Effector memory CD4-positive, alpha-beta T cell (primary cell): ENCODE measurements at places on chromosomes 13 and 19.
A peak's percentile ranks its signal among the peaks of the same experiment; 100 is the strongest.

- H3K36me3 ChIP-seq: peaks cover 48% of the 10 kb centered on the region
- no peaks in the 10 kb centered on the region for H3K27me3 ChIP-seq
- H3K4me1 ChIP-seq: peaks cover 6% of the 10 kb centered on the region
- DNase-seq: no peak
- H3K27ac ChIP-seq: no peak overlapping the region
Measured at GRCh38 chr19:10317045-10317856, 1.4 kb upstream of the FDX2 start.

DNA sequence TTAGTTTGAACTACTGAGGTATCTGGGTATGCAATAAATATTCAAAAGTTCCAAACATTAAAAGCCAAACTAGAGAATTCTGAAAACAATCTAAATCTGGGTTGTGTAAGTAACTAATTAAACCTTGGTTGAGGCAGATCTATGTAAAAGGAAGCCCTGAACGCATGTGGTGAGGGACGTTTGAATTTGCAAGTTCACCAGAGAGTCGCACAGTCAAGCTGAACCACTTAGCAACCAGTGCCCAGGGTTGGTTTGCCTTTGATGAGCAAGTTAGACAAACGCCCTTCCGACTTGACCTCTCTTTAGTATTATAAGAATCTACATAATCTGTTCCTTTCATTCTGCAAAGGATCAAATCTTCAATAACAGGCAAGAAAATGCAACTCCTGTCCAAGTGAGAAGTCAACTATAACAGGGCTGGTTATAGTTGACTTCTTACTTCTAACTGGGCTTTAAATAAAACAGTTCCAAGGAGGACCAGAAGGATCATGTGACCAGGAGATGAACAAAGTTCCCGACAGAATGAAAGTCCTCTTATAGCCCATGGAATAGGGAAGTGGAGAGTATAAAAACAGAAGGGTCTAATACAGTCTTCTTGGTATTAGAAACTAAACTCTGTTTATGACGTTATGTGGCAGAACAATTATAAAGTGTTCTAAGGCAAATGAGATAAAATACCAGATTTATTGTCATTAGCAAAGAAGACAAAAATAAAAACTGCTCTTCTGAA, 40.6 kb downstream of the PHF11 start:
- H3K27me3 ChIP-seq: no peaks in the 10 kb centered on the region
- DNase-seq: no peak
- no peak overlapping the region for H3K27ac ChIP-seq
- no peaks in the 10 kb centered on the region for H3K36me3 ChIP-seq

GRCh38 chr19:56476651-56477428, at the start of gene ZNF667:
TSS of gene ZNF667 (minus strand) at chr19:56477345. CDS start at chr19:56462370, 14,975 bp downstream.
- no peaks in the 10 kb centered on the region for H3K36me3 ChIP-seq
- H3K27me3 ChIP-seq: no peaks in the 10 kb centered on the region
- H3K4me1 ChIP-seq: peaks cover 3% of the 10 kb centered on the region
- peak within 1 kb of the TSS; percentile 20 for H3K4me3 ChIP-seq
- DNase-seq: no peak

DNA sequence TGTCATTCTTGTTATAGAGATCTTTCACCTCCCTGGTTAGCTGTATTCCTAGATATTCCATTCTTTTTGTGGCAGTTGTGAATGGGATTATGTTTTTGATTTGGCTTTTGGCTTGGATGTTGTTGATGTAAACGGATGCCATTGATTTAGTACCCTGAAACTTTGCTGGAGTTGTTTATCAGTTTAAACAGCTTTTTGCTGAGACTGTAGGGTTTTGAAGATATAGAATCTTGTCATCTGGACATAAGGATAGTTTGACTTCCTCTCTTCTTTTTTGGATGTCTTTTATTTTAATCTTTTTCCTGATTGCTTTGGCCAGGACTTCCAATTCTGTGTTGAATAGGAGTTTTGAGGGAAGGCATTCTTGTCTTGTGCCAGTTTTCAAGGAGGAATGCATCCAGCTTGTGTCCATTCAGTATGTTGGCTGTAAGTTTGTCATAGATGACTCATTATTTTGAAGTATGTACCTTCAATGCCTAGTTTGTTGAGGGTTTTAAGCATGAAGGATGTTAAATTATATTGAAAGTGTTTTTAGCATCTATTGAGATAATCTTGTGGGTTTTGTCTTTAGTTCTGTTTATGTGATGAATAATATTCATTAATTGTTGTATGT, 16.8 kb downstream of the ZNF431 start:
- no peak overlapping the region for H3K27ac ChIP-seq
- no peaks in the 10 kb centered on the region for H3K4me1 ChIP-seq
- H3K4me3 ChIP-seq: no peak overlapping the region
- H3K27me3 ChIP-seq: no peaks in the 10 kb centered on the region
- no peak for DNase-seq

DNA sequence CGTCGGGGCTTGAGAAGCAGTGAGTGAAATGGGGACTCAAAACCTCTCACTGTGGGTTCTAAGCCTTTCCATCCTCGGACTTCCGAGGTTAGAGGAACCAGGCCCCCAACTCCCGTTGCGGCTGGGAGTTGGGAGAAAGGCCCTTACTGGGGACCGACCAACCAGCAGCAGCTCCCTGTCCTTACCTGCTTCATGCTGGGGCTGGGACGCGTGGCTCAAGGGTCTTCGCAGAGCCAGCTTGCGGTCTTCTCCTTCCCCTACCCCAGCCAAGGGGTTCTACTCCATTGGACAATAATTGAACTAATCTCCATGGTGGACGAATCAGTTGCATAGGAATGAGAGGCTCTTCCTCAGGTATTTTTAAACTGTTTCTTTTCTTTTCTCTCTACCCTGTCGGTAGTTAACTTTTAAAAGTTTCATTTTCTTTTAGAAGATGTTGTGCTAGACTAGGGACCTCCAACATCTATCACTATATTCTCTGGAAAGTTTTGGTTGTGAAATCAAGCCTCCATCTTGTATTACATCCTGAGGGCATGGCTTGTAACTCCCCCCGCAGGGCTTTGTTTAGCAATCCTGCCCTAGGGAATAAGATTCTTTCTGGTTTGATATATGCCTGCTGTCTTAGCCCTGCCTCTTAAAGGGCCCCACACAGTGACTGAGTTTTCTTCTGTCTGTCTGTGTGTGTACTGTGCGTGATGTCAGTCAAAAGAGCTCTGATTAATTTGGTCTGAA, 1027.1 kb upstream of the PCDH9 start:
- no peaks in the 10 kb centered on the region for H3K27me3 ChIP-seq
- DNase-seq: no peak
- H3K36me3 ChIP-seq: no peaks in the 10 kb centered on the region

- no peaks in the 10 kb centered on the region for H3K27me3 ChIP-seq
- H3K36me3 ChIP-seq: no peaks in the 10 kb centered on the region
- no peaks in the 10 kb centered on the region for H3K4me1 ChIP-seq
- H3K4me3 ChIP-seq: no peak overlapping the region
Measured at GRCh38 chr13:75050419-75051046, 431.4 kb downstream of the TBC1D4 start.

GRCh38 chr13:113627136-113627535, 30.9 kb downstream of the ATP4B start:
- no peaks in the 10 kb centered on the region for H3K4me1 ChIP-seq
- H3K27me3 ChIP-seq: no peaks in the 10 kb centered on the region
- H3K4me3 ChIP-seq: no peak overlapping the region
- DNase-seq: no peak

GRCh38 chr19:19371059-19371458, 34.4 kb upstream of the GATAD2A start:
- H3K4me1 ChIP-seq: peaks cover 9% of the 10 kb centered on the region
- no peaks in the 10 kb centered on the region for H3K27me3 ChIP-seq
- DNase-seq: no peak

DNA sequence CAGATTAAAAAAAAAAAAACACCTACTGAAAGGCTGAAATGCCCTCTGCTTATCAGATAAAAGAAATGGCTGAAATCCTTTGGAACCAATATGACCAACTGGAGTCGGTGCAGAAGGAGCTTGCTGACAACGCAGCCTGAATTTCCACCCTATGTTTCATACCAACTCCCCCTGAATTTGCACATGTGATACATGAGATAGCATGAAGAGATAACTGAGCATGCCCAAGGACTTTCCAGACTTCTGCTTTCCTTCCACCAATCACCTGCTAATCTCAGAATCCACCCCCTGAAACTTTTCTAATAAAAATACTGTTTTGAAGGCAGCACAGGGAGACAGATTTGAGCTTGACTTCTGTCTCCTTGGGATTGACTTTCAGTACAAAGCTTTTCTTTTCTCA, 32.2 kb upstream of the WDFY2 start:
- no peaks in the 10 kb centered on the region for H3K36me3 ChIP-seq
- DNase-seq: no peak
- H3K4me1 ChIP-seq: no peaks in the 10 kb centered on the region
- no peak overlapping the region for H3K27ac ChIP-seq

DNA sequence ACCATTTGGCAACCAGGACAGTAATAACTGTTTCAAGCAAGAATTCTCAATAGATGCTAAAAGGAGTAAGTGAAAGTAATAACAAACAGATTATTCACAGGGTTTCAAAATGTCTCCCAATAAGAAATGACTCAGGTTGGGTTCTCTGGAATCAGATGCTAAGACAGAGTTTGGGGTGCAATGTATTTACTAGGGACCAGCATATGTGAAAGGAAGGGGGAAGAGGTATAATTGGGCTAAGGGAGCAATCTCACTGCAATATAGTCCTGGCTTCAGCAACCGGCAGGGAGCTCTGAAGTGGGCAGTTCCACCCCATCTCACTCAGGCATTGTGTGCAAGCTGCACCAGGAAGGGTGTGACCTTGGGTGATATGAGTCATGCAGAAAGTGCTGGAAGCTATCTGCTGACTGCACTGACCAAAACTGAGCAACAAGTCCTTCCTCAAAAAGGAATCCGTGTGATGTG, 23.4 kb downstream of the ZDHHC20 start:
- H3K27me3 ChIP-seq: no peaks in the 10 kb centered on the region
- no peak overlapping the region for H3K4me3 ChIP-seq
- no peak overlapping the region for H3K27ac ChIP-seq
- peak; percentile 5 for DNase-seq
- no peaks in the 10 kb centered on the region for H3K36me3 ChIP-seq

GRCh38 chr13:56886398-56886797, 254.3 kb upstream of the PRR20A start:
- no peak overlapping the region for H3K4me3 ChIP-seq
- H3K36me3 ChIP-seq: no peaks in the 10 kb centered on the region
- no peaks in the 10 kb centered on the region for H3K27me3 ChIP-seq
- DNase-seq: no peak

- no peaks in the 10 kb centered on the region for H3K4me1 ChIP-seq
- no peak overlapping the region for H3K27ac ChIP-seq
- no peak for DNase-seq
- H3K27me3 ChIP-seq: no peaks in the 10 kb centered on the region
- H3K4me3 ChIP-seq: no peak overlapping the region
Measured at GRCh38 chr13:33637978-33638743, 179.8 kb upstream of the RFC3 start.

DNA sequence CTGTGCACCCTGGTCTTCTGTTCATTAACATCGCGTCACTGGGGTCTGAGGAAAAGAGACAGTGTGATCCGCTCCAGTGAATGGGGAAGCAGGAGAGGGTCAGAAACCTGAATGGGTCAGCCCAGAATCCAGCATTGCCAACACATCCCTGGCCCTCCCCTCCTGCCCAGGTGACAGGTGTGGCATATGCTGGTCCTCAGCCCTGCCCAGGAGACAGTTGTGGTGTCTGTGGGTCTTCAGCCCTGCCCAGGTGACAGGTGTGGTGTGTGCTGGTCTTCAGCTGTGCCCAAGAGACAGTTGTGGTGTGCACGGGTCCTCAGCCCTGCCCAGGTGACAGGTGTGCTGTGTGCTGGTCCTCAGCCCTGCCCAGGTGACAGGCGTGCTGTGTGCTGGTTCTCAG, 8.0 kb downstream of the TFDP1 start:
- no peak overlapping the region for H3K27ac ChIP-seq
- peaks cover 10% of the 10 kb centered on the region for H3K36me3 ChIP-seq
- H3K4me3 ChIP-seq: no peak overlapping the region
- DNase-seq: no peak

GRCh38 chr19:11137542-11138384, 17.8 kb downstream of the SPC24 start:
- no peaks in the 10 kb centered on the region for H3K36me3 ChIP-seq
- peak; percentile 33 for DNase-seq
- no peaks in the 10 kb centered on the region for H3K27me3 ChIP-seq
- H3K4me3 ChIP-seq: peak overlapping the region; percentile 51

DNA sequence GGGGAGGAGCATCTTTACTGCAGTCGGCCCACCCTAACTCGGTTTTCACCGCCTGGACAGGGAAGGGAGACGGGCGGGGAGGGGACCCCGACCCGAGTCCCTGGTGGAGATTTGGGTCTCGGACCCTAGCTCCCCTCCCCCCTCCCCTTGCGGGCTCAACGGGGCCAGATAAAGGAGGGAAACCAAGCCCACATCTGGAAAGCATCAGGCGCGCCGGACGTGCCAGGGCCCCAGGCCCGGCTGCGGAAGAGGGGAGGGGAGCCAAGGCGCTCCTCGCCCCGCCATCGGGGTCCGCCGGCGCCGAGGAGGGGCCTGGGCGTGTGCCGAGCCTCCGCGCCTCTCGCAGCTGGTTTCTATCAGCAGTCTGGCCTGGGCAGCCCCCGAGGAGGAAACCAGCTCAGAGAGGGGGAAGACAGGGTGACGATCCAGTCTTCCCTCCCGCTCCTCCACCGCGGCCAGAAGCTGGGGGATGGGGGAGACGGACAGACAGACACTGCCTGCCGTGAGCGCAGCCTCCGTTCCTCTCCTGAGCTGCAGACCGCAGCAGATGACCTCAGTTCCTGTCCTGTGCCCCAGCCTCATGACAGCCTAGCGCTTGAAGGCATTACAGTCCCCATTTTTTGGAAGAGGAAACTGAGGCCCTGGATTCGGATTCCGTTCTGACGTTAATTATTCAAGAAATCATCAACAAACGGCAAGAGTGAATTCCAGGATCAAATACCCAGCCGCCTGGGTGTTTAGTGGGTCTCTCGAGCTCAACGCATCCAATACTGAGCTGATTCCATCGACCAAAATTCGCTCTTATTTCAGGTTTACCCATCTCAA, 3.6 kb upstream of the GNG8 start:
- no peak overlapping the region for H3K27ac ChIP-seq
- no peaks in the 10 kb centered on the region for H3K36me3 ChIP-seq
- peaks cover 3% of the 10 kb centered on the region for H3K27me3 ChIP-seq
- peaks cover 24% of the 10 kb centered on the region for H3K4me1 ChIP-seq
- peak overlapping the region; percentile 46 for H3K4me3 ChIP-seq

GRCh38 chr19:10611907-10612306, 13.4 kb upstream of the SLC44A2 start:
- no peaks in the 10 kb centered on the region for H3K27me3 ChIP-seq
- no peak overlapping the region for H3K4me3 ChIP-seq
- peaks cover 8% of the 10 kb centered on the region for H3K4me1 ChIP-seq
- H3K27ac ChIP-seq: no peak overlapping the region
- no peaks in the 10 kb centered on the region for H3K36me3 ChIP-seq
